ENCODE measurements at places on chromosomes 7 and 10.

DNA sequence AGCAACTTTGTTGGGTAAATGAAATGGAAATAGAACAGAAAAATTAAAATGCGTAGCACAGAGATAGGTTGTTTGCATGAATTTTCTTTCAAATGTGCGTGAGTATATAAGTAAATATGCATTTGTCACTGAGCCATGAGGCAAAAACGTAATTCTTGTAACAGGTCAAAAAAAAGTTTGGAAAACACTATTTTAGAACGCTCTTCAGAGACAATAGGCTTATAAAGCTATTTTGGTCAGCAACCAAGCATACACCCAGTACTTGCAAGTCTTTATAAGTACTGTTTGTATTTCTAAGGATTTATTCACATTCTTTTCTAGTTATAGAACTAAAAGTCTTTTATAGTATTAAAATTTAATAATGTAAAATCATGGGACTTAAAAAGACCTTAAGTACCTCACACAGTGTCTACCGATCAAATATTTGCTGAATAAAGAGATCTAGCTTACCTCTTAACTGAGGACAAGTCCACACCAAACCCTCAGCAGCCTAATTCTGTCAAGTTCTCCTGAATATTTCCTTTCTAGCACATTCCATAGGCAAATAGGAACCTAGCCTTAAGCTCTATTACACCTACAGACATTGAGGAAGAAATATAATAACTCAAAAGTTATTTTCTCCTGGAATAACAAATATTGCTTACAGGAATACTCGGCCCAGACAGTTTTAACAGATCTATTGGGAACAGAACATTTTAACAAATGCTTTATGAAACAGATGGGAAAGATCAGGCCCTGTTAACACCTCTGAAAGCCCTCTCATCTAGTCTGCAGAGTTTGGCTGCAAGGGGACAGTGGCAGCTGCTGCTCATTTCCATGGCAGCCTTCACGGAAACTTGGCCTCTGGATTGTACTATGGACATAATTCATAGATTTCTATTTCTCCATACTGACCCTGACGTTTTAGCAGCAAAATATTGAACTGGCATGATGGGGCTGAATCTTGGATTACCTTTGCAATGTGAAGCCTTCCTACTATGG, 8.8 kb downstream of the CRPPA start:
- DNase-seq = no peak

GRCh38 chr10:104966563-104967297, 325.6 kb downstream of the SORCS3 start:
- no peak for DNase-seq

DNA sequence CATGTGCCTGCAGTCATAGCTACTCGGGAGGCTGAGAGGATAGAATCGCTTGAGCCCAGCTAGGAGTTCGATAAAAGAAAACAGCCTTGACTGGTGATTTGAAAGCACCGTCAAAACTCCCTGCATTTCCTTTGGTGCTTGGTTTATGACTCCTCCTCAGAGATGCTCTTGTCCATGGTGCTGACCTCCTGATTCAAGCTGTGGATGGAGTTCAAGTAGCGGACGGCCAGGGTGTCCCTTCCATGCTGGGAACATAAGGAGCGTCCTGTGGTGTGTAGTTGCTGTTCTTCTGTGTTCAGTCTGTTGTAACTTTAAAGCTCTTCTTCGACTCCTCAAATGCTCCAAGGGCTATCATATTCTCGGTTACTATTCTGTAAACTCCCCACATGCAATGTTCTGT, 382.5 kb upstream of the KIAA1217 start:
- DNase-seq = no peak

DNA sequence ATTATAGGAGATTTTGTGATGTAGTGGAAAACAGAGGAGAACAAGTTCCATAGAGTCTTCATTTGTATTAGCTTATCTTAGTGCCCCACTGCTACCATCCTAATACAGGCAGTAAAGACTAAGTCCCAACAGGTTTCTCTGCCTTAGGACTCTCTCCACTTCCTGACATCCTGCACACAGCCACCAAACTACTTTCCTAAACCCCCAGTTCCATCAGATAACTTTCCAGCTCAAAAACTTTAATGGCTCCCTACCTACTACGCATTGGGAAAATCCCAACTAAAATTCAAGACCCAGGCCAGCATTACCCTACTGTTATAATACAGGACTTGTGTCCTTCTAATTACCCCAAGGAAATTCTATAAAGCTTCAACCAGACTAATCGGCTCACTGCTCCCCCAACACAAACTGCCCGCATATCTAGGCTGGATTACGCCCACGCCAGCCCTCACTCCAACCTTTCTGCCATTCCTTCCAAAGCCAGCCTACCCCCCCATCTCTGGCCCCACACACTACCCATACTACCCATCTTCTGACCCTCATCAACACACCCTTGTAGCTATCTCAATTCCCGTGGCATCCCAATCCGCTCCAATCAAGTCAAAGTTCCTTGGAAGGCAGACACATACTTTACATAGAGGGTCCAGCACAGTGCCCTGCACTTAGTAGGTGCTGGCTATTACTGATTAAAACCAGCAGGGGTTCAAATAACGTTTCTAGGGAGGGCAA, 1.4 kb downstream of the IDE start:
- DNase-seq = no peak

Measured in BE2C (cell line).